ENCODE measurements at places on chromosomes 4 and X.

DNA sequence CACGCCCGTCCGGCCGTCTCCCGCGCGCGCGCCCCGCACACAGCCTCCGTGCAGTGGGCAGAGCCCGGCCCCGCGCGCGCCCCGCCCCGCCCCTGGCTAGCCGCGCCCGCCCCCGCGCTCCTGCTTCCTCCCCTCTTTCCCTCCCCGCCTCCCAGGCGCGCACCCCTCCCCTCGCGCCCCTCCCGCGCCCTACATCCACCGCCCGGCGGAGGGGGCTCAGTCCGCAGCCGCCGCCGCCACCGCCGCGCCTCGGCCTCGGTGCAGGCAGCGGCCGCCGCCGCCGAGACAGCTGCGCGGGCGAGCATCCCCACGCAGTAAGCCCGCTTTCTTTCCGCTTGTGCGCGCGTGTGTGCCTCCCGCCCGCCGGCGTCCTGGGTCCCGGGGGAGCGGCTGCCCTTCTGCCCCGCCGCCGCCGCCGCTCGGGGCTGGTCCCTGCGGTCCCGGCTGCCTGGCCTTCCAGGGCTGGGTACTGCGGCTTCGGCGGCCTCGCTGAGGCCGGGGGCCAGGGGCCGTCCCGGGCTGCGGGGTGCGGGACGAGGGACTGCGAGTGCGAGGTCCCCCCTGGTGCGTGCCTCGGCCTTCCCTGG, at the start of gene FHL1:
FHL1 (plus strand) TSS at position 219 of the 587 bp plus-strand sequence.
- DNase-seq, result peak; percentile 75

- no peak for DNase-seq
Observed at GRCh38 chr4:110671679-110672078, 48.8 kb upstream of the PITX2 start.

DNA sequence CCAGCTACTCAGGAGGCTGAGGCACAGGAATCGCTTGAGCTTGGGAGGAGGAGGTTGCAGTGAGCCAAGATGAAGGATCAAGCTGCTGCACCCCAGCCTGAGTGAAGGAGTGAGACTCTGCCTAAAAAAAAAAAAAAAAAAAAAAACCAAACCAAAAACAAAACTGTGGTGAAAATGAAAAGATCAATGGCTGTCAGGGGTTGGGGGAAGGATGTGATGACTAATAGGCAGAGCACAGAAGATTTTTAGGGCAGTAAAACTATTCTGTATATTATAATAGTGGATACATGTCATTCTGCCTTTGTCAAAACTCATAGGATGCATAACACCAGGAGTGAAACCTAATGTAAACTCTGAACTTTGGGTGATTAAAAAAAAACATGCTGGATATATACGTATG, 69.9 kb upstream of the ELOVL6 start:
- no peak for DNase-seq

- no peak for DNase-seq
Observed at GRCh38 chr4:84753321-84753972, 170.5 kb downstream of the CDS1 start.

GRCh38 chrX:154546354-154547244, at the start of gene G6PD:
TSS of gene G6PD (minus strand) at chrX:154546846. CDS start at chrX:154546155, 691 bp downstream.
- peak; percentile 87 for DNase-seq
